ENCODE measurements at places on chromosomes 13 and 19.

GRCh38 chr19:30386551-30387143 lies 14.5 kb downstream of the ZNF536 start:
- no peak for DNase-seq

GRCh38 chr19:42121036-42121621 lies 11.1 kb downstream of the POU2F2 start:
- no peak for DNase-seq

GRCh38 chr13:114275304-114275703 lies 6.1 kb upstream of the UPF3A start:
- DNase-seq: no peak

DNA sequence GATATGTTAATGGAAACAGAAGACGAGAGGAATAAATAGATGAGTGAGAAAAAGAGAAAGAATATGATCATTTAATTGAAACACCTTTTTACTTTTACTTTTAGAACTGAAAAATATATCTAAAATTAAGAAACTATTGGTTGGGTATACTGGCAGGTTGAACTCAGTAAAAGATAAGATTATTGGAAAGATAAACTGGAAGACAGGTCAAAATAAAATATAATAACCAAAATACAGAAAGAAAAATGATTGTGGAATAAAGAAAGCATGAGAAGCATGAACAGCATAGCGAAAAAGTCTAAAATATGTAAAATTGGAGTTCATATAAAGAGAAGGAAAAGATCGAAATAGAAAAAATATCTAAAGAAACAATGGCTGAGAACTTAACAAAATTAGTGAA lies 242.2 kb upstream of the MIR17HG start:
- no peak for DNase-seq

DNA sequence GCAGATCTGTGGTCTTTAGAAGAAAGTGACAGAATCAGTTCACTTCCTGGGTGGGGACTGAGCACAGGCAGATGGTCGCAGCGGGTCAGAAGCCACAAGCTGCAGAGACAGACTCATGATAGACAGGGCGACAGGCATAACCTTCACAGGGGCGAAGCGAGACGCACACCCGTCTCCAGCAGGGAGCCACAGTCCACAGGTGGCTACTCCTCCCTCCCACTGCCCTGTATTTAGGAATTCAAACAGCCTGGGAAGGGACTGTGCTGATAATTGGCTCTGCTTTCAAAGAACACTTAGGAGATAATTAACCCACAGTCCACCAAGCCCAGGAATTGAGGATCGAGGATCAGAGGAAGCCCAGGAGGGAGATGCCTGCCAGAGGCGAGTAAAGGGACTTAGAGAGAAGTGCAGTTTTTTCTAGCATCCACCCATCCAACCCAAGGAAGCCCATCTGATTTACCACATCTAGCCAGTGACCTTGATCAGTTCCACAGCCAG lies 23.2 kb downstream of the RFX2 start:
- no peak for DNase-seq

- DNase-seq: peak; percentile 65
Observed at GRCh38 chr19:18340190-18340989, at the start of gene PGPEP1. Gene PGPEP1, plus strand, starts transcription at chr19:18340598. Its CDS starts 84 bp downstream, at chr19:18340682.
